Inflammatory macrophage treated with lipopolysaccharide for 4 hours (primary cell): ENCODE measurements at places on chromosomes 5 and 9.
A peak's percentile ranks its signal among the peaks of the same experiment; 100 is the strongest.

GRCh38 chr9:80797831-80798688 lies 891.3 kb downstream of the TLE1 start:
- DNase-seq, result no peak

DNA sequence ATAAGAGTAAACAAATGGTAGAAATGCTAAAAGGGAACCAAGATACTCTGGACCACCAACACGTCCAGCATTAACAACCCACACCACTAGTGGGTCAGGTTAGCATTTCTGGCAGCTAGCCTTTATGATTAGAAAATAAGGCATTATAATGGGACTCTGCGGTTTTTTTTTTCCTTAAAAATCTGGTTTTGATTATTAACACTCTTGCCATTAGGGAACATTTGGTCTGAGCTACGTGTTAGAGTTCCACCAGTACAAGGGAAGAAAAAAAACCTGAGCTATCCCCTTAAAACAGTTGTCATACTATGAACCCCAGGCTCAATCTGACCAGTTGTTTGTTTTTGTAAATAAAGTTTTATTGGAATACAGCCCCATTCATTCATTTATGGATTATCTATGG lies 110.4 kb downstream of the NTRK2 start:
- no peak for DNase-seq

- no peak for DNase-seq
These were observed 126.2 kb downstream of the SAXO1 start for GRCh38 chr9:18906656-18907395.

DNA sequence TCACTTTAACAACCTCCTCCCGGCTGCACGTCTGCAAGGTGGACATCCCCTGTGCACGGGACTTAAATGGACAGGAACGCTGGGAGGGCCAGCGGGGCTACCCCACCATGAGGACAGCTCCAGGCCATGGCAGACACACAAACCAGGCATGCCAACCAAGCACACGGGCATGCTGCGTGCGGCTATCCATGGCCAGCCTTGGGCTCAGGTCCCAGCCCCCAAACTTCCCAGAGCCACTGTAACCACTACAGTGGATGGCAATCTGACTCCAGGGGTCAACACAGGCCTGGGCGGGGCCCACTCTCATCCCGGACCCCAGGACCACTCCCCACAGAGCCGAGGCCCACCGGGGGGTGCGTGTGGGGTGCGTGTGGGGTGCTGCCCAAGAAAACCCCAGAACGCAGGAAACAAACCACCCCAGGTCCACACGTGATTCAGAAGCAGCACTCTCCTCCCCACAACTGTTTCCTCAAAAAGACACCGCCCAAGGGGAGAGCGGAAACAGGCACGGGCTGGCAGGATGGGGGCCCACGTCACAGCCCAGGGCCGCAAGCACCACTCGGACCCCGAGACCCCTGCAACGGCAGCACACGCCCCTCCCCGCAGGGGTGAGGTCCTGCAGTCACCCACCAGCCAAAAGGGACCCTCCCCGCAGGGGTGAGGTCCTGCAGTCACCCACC lies 7.4 kb downstream of the SLC12A7 start:
- peak; percentile 50 for DNase-seq

DNA sequence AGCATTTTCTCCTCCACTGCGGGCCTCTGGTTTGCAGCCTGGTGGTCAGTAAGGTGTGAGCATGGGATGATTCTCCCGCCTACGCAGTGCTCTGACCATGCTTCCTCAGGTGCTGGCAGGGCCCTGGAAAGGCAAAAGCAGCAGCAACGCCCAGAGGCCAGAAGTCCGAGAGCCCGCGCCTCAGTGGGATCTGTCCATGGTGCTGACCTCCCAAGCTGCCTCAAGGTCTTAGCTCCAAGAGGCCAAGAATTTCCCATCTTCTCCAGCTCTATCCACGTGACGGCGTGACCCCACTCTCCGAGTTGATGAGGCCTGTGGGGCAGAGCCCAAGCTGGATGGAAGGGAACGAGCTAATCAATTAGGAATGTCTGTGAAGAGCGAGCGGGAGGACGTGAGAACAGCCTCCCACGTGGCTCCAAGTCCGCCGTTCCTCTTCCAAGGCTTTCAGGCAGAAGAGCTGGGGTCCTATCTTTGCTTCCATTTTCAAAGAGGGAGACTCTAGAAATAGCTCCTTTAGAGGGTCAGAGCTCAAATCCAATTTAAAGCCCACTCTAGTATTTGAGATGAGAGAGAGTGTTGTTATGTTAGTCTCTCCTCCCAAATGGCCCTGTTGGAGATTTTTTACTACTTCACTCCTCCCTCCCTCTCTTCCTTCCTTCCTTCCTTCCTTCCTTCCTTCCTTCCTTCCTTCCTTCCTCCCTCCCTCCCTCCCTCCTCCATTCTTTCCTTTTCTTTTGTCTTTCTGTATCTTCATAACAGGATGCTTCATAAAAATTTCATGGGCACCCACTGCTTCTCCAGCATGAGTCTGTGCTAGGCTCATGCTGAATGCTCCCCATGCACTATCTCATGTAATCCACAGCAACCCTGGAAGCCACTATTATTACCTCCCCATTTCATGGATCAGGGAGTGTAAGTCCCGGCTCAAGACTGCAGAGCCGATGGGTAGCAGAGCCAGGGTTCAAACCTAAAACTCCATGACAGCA lies 69.3 kb downstream of the OLFM1 start:
- peak; percentile 1 for DNase-seq

- no peak for DNase-seq
These were observed 4.7 kb upstream of the FIBCD1 start for GRCh38 chr9:130943777-130944176.

GRCh38 chr9:8062459-8062858 lies 262.9 kb upstream of the DMAC1 start:
- no peak for DNase-seq

DNA sequence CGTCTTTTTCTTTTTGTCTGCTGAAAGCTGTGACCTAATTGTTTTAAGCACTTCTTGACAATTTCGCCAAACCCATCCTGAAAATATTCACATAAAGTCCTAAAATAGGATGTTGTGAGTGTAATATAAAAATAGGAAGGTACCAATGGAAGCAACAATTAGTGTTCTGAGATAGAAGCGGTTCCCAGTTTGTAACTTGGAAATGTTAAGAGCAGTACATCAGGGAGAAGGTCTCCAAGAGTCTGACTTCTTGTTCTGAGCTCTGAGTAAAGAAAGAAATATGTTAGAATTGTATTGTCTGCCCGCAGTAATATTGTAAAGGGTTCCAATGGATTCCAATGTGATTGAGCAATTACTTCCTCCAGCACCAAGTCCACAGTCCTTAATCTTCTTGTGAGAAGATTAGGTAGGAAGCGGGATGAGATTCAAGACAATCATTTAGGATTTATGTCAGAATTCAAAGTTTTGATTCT lies 3.9 kb downstream of the VCAN start:
- no peak for DNase-seq

DNA sequence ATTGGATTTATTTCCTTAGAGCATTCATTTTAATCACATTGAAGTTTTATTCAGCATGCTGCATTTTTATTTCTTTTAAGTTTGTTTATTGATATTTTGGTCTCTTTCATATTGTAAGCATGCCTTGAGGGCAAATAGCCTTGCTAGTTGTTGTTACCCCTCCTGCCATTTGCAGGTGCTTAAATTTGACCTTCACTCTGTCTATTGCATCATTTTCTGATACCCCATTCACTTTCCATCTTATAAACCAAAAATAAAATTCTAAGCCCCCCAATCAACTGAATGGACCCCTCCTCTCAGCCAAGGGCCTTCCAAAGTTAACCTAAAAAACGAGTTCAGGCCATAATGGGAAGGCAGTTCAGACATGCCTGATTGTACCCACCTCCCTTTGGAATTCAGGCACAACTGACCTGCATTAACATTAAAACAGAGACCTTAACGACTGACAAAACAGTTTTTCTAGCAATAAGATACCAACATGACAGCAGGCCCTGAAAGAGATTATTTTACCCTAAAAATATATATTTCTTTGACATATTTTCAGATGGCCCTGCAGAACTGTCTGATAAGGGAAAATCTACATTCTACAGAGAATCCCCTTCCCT lies 32.1 kb downstream of the TARS1 start:
- DNase-seq, result no peak

DNA sequence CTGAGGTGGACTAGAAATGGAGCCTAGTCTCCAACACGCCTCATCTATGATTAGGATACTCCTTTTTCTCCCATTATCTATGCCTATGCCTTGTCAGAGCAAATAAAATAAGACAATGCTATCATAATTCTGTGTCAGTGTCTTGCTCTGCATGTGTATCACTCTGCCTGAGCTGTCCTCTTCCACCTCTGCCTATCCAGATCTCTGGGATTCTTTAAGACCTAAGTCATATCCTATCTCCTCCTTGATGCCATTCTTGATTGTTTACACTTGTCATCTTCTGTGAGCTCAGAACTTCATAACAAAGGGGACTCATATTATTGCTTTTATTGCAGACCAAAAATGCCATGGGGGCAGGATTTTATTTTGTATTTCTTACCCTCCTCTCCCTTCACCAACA lies 351.2 kb upstream of the C9orf72 start:
- DNase-seq, result no peak

DNA sequence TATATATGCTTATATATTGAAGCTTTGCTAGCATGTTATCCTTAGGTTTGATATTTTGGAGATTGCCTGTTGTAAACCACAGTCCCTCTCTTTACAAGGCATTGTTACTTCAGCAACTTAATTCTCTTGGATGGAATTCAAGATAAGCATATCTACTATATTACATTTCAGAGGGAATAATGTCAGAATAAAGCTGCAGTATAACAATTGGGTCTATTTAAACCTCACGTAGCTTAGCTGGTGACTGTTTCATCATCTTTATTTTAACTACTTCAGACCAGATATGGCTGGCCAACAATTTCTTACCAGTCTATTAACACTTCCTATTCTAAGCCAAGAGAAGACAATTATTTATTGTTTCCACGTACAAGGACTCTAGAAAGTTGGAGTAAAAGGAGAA lies 27.1 kb downstream of the ZCCHC10 start:
- no peak for DNase-seq

GRCh38 chr5:159330131-159330800 lies at the start of gene IL12B:
TSS of gene IL12B (minus strand) at chr5:159330487. CDS start at chr5:159326782, 3,705 bp downstream.
- peak; percentile 78 for DNase-seq

DNA sequence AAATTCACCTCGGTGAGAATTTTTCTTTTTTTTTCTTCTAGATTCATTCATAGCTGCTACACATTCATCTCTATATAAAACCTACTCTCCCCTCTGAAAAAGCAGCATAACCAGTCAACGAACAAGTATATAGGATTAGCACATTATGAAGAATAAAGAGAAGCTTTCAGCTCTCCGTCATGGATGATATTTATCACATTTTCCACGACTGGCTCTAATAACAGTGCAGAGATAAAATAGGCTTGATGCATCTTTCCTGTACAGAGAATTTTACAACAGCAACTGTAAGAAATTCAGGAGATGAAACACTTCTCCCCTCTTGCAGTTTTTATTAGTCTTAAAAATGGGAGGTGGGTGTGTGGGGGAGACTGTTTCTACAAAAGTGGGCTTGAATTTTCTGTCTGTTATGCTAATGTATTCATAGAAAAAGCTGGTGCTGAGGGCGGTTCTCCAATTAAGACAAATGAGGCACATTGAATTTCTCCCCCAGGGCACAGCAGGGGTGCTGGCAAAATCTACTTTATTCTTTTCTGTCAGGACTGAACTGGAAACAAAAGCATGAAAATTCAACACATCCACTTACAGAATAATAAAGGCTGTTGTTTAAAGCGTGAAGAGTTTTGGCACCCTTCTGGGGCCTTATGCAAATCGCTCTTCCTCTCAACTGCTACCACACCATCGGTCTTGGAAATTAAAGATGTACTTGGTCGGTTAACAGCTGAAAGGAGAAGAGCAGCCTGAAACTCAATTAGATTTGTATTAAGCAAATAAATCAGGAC lies 233.9 kb upstream of the ZNF608 start:
- no peak for DNase-seq

DNA sequence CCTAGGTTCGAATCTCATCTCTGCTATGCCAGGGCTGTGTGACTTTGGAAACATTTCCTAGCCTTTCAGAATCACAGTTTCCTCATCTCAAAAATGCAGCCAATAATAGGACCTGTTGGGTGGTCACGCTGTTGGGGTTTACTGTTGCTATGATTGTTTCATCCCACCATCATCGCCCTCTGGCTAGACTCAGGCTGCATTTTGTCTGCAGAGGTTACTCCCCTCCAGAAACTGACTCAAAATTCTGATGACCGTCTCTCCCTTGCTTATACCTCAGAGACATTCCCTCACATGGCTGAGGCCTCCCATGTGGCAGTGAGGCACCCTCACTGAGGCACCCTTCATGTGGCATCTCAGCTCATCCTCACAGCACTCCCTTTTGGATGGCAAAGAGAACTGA lies 61.6 kb downstream of the COL27A1 start:
- DNase-seq, result no peak

GRCh38 chr5:72940082-72940481 lies 15.8 kb upstream of the FCHO2 start:
- DNase-seq, result peak; percentile 91

GRCh38 chr5:5246736-5247135 lies 106.6 kb downstream of the ADAMTS16 start:
- no peak for DNase-seq

DNA sequence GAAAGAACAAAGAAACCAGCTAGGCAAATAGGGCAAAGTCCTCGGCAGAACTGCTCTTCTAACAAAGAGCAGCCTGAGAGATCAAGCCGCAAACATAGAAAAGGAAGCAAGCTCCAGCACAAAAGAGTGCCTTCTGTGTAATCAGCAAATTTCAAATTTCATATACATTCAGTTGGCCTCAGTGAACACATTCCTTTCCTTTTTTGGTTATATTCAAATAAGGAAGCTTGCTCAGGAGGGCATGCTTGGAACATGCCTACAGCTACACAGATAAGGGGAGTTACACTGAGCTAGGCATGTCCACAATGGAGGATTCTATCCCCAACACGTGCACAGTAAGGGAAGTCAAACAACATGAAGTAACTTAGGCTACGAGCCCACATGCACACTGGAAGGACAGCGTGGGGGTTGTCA lies 23.4 kb downstream of the IL33 start:
- no peak for DNase-seq

DNA sequence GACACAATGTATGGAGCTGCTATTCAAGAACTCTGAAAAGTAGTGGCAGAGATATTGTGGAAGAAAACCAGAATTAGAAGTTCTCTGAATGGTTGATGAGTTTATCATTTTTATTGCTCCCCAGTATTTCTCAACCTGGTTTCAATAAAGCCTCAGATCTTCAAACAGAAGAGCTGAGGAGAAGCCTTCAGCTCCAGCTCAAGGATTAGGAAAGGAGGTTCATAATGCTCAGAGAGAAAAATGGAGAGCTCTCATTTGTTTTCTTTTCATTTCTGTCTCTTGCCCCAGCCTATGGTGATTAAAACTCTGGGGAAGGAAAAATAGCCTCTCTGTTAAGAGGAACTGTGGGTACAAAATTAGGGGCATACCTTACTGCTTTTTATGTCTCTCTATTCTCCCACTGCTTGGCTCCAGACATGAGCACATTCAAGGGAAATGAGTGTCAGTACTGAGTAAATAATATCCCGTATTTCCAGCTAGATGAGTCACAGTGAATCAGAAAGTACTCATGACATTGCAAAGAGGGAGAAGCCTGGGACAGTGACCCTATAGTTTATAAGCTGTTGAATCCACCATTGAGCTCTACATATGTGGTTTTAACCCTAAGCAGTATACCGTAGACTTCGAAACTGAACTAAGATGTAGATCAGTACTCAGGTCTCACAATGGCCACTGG lies 138.1 kb downstream of the EMB start:
- no peak for DNase-seq
